ENCODE measurements at places on chromosomes 3 and 15. TPM values are rescaled to one million over a fixed set of nuclear protein-coding genes. Genes with fewer than 3 reads are reported as not detected.

The IL5RA gene
- total RNA-seq = 13.8 TPM

The ROPN1 gene
- total RNA-seq = not detected

The LIPH gene
- total RNA-seq = 26.1 TPM

The DAZL gene
- total RNA-seq = 0.09 TPM

The CNTN3 gene
- total RNA-seq = 1.5 TPM

All from lung (tissue), 17 donors.